ENCODE measurements at places on chromosomes 3 and 15. TPM values are rescaled to one million over a fixed set of nuclear protein-coding genes. Genes with fewer than 3 reads are reported as not detected.

GRCh38 chr3:171873580-171873979, 30.4 kb downstream of the TMEM212 start:
- no peak for DNase-seq

MAGEL2 gene
- not detected for total RNA-seq

DNA sequence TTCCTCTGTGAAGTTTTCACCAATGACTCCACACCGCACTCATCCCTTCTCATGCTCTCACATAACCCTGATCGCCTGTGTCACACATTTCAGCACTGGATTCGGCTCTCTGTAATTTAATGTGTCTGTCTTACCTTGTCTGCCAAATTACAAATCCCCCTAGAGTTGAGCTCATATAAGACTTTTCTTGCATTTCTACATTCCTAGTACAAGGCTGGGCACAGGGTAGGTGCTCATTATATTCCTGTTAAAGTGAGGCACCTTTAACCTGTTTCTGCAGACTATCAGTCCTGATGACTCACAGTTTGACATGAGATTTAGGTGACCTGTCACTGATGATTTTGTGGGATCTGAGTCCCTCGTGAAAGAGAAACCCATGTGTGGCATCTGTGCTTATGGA, 22.6 kb downstream of the TGM5 start:
- DNase-seq, result no peak

DNA sequence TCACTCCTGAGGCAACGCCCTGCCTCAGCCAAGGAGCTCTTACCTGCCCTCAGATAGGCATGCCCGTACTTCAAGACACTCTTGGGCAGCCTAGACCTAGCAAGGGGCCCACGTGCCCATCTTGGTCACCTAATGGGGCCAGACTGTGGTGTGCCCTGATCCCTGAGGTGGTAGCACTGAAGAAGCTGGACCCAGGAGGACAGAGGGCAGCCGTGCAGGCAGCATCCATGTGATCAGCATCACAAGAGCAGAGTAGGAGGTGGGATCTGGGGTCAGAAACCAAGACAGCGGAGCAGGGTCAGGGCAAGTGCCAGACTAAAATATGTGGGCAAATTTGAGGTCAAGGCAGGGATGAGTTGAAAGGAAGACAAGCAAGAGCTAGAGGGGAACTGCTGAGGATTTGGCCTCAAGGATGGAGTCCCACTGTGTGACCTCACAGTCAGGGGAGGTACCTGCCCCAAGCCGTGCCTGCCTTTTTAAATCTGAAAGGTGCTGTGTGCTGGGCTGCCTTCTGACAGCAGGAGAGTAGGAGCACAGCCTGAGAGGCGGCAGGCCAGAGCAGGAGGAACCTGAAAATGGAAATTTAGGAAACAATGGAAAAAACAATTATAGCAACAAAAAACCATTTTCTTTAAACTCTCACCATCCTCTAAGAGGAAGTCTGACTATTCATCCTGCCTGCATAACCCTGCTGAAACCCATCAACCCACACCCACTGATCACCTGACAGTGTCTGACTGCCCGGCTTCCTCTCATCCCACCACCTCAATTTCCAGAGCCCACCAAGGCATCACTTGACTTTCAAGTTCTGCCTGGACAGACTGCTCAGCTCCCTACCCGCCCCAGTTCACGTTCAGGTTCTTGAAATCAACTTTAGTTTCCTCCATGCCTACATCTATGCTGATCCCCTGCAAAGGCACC, 7.3 kb downstream of the ZBTB38 start:
- no peak for DNase-seq

TMEM212 gene
- total RNA-seq, result not detected

FBXO40 gene
- not detected for total RNA-seq

DNA sequence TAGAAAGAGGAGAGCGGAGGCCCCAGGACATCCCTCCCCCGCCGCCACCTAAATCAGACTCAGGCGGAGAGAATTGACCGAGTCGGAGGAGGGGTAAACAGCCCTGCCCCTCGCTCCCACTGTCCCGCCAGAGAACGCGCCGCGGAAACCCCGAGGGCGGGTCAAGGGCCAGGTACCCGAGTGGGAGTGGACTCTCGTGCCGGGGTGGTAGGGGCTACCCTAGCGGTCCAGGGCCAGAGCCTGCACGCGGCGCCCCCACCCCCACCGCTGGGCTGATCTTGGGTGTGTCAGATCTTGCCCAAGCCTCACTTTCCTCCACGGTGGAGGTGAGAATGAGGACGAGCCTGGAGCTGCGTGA, 19.0 kb downstream of the SPATA12 start:
- no peak for DNase-seq

- no peak for DNase-seq
These were observed 185.3 kb downstream of the TJP1 start for GRCh38 chr15:29636921-29637320.

DENND6A gene
- total RNA-seq, result 40.1 TPM

DNA sequence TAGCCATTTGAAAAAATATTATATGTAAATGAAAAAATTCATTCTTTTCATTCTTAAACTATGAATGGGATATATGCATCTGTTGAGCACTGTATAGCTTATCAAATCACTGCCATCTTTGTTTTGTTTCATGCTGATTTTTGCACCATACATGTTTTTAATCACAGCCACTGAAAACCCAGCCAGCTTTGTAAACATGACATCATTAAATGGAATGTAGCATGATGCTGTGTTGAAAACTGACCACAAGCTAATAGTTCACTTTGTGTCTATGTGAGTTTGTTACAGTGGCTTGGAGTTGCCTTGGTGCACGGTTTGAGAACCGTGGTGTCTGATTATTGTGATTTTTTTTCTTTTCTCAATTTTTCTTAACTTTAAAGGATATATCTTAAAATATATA, 75.7 kb downstream of the GMPS start:
- DNase-seq, result no peak

SATB1 gene
- 211 TPM for total RNA-seq

DNA sequence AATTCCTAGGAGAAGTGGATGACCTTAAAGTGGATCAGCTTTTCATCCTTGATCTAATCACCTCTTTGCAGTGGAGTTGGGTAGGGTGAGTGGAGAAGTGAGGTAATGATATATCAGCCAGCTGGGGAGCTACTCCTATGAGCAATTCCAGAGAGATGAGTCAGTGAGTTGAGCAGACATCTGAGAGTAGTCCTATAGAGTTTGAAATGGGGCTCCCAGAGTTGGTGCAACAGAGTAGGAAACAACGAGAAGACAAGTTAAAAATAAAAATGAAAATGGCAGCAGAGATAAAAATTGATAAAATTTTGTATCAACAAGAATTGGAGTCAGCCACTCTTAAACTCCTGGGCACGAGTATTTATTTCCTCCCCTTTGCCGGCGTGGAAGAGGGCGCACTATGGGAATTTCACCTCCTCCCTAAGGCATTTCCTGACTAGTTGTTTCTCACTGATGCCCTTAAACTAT, 150.8 kb upstream of the DPH6 start:
- DNase-seq, result no peak

WDR49 gene
- total RNA-seq, result not detected

ERICH6 gene
- total RNA-seq, result not detected

BNIP2 gene
- 86.9 TPM for total RNA-seq

- DNase-seq, result no peak
These were observed 191.8 kb downstream of the CGGBP1 start for GRCh38 chr3:87867001-87867400.

DNA sequence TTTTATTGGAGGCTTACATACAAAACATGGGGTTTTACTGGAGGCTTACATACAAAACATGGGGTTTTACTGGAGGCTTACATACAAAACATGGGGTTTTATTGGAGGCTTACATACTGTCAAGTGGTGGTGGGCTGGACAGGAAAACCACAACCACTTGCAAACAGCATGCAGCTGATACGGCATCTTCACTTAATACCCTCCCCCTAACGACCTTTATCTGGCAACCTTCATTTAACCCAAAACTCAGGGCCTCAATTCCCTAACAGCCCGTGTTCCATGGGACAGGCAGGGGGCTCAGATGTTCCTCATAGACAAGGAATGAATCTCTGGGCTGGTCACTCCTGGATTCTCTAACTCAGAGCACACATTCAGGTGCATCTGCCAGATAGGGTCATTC, 137.1 kb downstream of the CD47 start:
- DNase-seq, result no peak

DNA sequence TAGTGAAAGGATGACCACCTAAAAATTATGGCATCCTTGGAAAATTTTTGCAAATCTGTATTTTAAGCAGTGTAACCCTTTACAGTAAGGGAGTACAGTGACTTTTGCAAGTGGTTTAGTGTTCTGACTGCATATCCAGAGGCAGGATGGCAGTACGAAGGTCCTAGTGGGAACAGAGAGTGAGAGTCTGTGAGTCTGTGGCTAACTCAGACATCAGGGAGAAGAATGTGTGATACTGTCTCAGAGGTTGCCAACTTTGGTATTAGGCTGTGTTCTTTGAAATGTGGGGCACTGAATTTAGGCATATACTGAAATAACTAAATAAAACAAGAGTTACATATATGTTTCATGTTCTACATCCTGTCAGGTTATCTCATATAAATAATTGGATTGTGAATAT, 25.7 kb downstream of the PRKCI start:
- DNase-seq, result no peak

DNA sequence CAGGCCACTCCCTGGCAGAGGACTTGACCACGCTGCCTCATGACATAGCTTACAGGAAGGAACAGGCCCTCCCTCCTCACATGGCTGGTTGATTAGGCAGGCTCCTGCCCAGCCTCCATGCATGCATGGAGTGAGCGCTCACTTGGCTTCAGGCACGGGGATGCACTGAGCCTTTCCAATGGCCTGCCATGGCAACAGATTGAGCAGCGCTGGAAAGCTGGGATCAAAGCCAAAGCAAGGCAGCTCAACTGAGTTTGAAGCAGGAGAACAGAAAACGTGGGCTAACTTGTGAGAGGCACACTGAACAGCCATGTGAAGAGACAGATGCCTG, 5.9 kb upstream of the GRAMD2A start:
- no peak for DNase-seq

GRCh38 chr3:181715571-181716340, 4.0 kb downstream of the SOX2 start:
- DNase-seq, result no peak

DNA sequence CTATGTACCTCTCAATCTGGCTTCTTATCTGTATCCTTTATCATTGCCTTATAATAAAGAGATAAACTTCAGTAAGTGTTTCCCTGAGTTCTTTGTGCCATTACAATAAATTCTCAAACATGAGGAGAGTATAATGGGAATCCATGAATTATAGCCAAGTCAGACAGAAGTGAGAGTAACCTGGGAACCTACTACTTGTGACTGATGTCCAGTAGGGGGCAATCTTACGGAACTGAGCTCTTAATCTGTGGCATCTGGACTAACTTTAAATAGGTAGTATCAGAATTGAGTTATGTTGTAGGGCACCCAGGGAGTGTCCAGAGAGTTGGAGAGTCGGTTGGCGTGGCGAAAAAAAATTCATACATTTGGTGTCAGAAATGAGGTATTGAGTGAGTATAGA, 542.6 kb downstream of the ZBBX start:
- DNase-seq, result no peak

BNC1 gene
- total RNA-seq, result not detected

ACTC1 gene
- not detected for total RNA-seq

CYP1A1 gene
- 0.26 TPM for total RNA-seq

- DNase-seq, result no peak
These were observed 60.1 kb upstream of the DAZL start for GRCh38 chr3:16665282-16665741.

GREM1 gene
- not detected for total RNA-seq

DNA sequence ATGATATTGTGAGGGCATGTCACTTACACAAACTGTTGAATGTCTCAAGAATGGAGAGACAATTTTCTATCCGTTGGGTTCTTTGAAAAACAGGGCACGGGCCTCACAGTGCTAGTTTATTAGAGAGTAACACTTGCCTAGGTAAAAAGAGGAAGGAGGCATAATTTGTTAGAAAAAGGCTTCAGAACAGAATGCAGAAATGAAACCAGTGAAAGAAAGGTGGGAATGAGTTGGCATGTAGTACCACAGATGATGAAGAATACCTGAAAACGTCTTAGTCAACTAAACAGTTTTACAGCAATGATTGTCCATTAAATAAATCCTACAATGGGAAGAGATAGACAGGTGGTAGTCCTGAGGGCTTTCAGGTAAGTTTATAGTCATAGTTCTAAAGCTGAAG, 1399.7 kb upstream of the CADM2 start:
- DNase-seq, result no peak

DNA sequence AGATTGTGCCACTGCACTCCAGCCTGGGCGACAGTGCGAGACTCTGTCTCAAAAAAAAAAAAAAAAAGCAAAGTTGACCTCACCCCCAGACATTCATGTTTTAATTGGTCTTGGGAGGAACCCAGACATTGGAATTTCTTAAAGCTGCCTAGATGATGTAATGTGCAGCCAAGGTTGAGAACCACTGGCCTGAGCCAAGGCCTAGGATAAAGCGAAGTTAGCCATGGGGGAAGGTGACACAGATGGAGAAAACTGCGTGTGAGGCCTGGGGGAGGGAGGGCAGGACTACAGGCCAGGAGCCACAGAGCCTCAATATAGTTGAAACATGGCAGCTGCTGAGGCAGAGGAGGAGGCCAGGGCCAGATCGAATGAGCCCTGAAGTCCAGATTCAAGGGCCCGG, 21.0 kb downstream of the GLB1 start:
- no peak for DNase-seq

GABRR3 gene
- not detected for total RNA-seq

- no peak for DNase-seq
These were observed 7.0 kb upstream of the NIPA2 start for GRCh38 chr15:22831473-22831872.

Data from CD4-positive, alpha-beta memory T cell (primary cell).